ENCODE measurements at places on chromosomes 12 and 14. TPM values are rescaled to one million over a fixed set of nuclear protein-coding genes. Genes with fewer than 3 reads are reported as not detected.

GRCh38 chr12:63525831-63526230 lies 142.5 kb downstream of the DPY19L2 start:
- no peak overlapping the region for H3K27ac ChIP-seq
- no peaks in the 10 kb centered on the region for H3K27me3 ChIP-seq
- no peak overlapping the region for H3K4me3 ChIP-seq
- no peaks in the 10 kb centered on the region for H3K36me3 ChIP-seq

DCTN2 gene
- 136 TPM for polyA plus RNA-seq

KRT72 gene
- polyA plus RNA-seq = 2.0 TPM

STX2 gene
- polyA plus RNA-seq = 18.4 TPM

GRCh38 chr14:93299866-93300265 lies 33.0 kb downstream of the BTBD7 start:
- no peaks in the 10 kb centered on the region for H3K27me3 ChIP-seq
- H3K4me3 ChIP-seq = no peak overlapping the region
- peaks cover 5% of the 10 kb centered on the region for H3K36me3 ChIP-seq
- H3K27ac ChIP-seq = peak overlapping the region; percentile 92

TOMM20L gene
- polyA plus RNA-seq = 0.24 TPM

GRCh38 chr12:98807187-98807586 lies 162.1 kb downstream of the APAF1 start:
- H3K27ac ChIP-seq = no peak overlapping the region
- no peak for DNase-seq
- H3K36me3 ChIP-seq = no peaks in the 10 kb centered on the region
- H3K27me3 ChIP-seq = no peaks in the 10 kb centered on the region
- no peaks in the 10 kb centered on the region for H3K4me1 ChIP-seq

DNA sequence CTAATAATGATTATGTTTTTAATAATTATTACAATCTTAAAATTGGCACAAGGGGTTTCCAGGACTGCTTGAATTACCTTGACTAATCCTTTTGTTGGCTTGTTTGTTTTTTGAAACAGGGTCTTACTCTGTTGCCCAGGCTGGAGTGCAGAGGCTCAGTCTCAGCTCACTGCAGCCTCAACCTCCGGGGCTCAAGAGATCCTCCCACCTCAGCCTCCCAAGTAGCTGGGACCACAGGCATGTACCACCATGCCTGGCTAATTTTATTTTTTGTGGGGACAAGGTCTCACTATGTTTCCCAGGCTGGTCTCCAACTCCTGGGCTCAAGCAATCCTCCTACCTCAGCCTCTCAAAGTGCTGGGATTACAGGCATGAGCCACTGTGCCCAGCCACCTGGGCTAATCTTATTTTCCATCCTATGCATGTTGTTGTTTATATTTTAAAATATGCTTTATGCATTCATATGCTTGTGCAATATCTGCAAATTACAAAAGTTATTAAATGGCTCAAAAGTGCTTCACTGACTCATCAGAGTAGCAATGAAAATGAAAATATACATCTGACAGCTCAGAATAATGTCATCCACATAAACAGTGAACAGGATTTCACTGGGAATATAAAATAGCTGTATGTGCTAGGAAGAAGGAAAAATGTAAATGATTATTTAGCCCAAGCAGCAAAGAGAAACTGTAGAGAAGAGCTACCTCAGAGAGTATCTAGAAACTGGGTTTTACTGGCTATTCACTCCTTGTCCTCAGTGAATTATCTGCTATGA lies 24.8 kb upstream of the PLEKHG6 start:
- DNase-seq = no peak
- H3K27me3 ChIP-seq = no peaks in the 10 kb centered on the region
- H3K27ac ChIP-seq = no peak overlapping the region
- H3K4me1 ChIP-seq = peaks cover 3% of the 10 kb centered on the region

DNA sequence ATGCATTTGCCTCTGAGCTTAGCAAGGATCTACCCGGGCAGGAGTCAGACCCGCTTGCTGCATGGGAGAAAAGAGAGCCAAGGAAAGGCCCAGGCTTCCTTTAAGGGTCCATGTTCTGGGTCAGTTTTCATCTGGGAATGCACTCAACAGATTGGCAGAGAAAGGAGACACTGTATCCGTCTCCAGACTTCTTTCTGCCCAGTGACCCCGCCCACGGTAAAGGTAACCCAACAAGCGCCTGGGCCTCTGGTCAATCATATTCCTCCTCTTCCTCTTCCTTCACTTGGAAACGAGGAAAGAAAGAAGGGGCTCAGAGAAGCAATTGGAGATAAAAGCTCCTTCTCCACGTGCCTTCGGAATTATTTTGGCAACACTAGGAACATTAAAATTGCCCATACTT lies 27.1 kb upstream of the TCP11L2 start:
- H3K27me3 ChIP-seq = no peaks in the 10 kb centered on the region
- peaks cover 11% of the 10 kb centered on the region for H3K4me1 ChIP-seq
- H3K27ac ChIP-seq = no peak overlapping the region
- no peak overlapping the region for H3K4me3 ChIP-seq
- no peak for DNase-seq

DNA sequence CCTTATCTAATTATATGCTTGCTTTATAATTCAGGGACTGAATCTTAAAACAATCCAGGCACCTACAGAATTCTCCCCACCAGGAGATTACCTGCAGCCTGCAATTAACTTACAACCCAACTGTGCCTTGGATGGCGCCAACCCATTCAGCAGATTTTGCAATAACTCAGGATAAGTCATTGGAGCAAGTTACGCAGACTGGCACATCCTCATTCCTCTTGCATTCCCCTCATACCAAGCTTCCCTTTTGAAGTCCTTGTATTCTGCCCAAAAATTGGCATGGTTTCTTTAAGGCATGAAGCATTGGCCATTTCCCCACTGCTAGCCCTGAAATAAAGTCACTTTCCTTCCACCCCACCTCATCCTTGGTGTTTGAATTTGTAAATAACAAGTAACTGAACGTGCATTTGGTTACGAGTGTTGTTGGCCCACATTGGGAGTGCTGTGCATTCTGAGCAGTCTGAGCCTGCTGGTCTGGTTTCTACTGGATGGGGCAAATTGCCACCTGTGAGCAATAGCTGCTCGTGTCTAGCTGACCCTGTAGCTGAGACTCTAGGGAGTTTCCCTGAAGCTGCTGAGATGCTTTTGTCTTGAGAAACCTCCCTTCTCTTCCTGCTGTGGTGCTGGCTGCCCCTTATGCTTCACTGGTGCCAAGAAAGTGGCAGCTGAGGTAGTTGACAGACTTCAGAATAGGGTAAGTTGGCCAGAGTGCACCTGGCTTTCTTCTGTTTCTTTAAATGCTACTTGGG lies 99.2 kb upstream of the SCAF11 start:
- DNase-seq = no peak
- peaks cover 7% of the 10 kb centered on the region for H3K4me1 ChIP-seq
- no peak overlapping the region for H3K27ac ChIP-seq
- no peak overlapping the region for H3K4me3 ChIP-seq
- no peaks in the 10 kb centered on the region for H3K27me3 ChIP-seq

- H3K4me3 ChIP-seq = no peak overlapping the region
- no peak for DNase-seq
- no peaks in the 10 kb centered on the region for H3K4me1 ChIP-seq
- H3K27ac ChIP-seq = no peak overlapping the region
Measured at GRCh38 chr14:89140326-89140725, 276.7 kb downstream of the FOXN3 start.

DNA sequence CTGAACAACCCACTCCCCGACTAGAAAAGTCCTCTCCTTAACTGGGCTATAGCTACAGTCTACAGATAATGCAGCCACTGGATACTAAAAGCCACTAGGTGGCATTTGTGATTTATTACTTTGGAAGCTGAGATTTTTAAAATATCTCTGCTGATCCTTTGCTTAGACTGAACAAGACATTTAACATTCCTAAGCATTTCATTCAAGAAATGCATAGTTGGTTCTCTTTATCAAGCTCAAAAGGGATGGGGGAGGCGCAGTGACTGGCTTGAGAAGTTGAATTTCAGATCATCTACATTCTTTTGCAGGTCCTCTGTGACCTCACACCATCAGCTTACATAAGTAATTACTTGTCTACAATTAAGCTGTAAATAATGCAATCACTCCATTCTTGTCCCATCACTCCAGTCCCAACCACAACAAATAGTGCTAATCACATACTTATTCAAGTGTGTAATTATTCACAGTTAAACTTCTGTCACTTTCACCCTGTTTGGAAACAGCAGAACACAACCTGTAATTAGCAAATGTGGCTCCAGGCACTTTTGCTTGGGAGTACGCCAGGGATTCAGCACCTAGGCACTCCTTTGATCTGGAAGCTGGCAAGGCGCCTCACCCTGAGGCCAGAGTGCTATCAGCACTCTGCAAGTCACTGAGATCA lies 203.6 kb downstream of the NOVA1 start:
- H3K27me3 ChIP-seq = no peaks in the 10 kb centered on the region
- no peaks in the 10 kb centered on the region for H3K36me3 ChIP-seq
- no peak for DNase-seq
- H3K27ac ChIP-seq = no peak overlapping the region

GRCh38 chr14:103742499-103743255 lies 27.1 kb downstream of the ZFYVE21 start:
- peaks cover 14% of the 10 kb centered on the region for H3K4me1 ChIP-seq
- H3K4me3 ChIP-seq = no peak overlapping the region
- H3K36me3 ChIP-seq = peaks cover 70% of the 10 kb centered on the region

- no peaks in the 10 kb centered on the region for H3K4me1 ChIP-seq
- H3K27ac ChIP-seq = no peak overlapping the region
- H3K36me3 ChIP-seq = no peaks in the 10 kb centered on the region
- H3K4me3 ChIP-seq = no peak overlapping the region
- no peak for DNase-seq
Measured at GRCh38 chr14:78455896-78456435, 285.8 kb downstream of the NRXN3 start.

DNA sequence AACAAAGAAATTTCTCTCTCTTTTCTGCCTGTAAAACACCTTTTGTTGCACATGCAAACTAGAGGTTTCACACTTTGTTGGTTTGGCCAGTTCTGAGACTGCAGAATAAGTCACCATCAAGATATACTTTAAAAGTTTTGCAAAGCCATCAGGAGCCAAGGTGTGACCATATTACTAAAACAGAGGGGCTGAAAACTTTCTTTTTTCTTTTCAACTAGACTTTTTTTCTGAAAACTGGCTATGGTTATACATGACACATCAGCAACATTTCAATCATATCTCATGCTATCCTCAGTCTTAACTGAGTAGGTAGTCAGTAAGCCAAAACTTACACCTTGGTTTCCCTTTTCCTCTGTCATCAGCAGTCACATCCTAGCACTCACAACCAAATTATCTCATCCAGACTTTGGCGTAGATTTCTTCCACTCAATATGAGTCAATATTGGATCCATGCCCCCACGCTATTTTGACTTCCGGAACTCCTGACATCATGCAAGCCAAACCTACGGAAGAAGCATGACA lies 4.1 kb upstream of the IFNG start:
- H3K36me3 ChIP-seq = no peaks in the 10 kb centered on the region
- no peaks in the 10 kb centered on the region for H3K27me3 ChIP-seq
- no peaks in the 10 kb centered on the region for H3K4me1 ChIP-seq
- DNase-seq = no peak

HHIPL1 gene
- polyA plus RNA-seq = 0.94 TPM

RILPL2 gene
- polyA plus RNA-seq = 1.7 TPM

DNA sequence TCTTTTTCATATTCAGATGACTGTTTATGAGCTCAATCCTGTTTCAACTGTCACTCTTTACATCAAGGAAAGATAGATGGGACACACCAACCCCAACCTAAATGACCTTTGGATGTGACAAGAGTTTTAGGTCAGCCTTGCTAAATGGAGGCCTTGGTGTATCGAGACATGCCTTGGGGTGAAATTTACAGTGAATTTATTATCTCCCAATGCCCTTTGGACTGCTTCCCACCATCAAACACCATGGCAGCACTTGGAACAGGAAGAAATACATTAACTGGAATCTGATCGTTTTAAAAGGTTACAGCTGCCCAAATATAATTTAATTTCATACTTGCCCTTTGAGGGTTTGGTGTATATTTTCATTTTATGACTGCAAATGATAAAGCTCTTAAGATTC lies 327.6 kb downstream of the SOX5 start:
- H3K27ac ChIP-seq = no peak overlapping the region
- H3K4me3 ChIP-seq = no peak overlapping the region
- H3K27me3 ChIP-seq = no peaks in the 10 kb centered on the region
- no peaks in the 10 kb centered on the region for H3K4me1 ChIP-seq
- H3K36me3 ChIP-seq = no peaks in the 10 kb centered on the region
- DNase-seq = peak; percentile 52

GRCh38 chr12:95057424-95057823 lies 16.0 kb downstream of the NR2C1 start:
- no peaks in the 10 kb centered on the region for H3K27me3 ChIP-seq
- no peak overlapping the region for H3K4me3 ChIP-seq

DNA sequence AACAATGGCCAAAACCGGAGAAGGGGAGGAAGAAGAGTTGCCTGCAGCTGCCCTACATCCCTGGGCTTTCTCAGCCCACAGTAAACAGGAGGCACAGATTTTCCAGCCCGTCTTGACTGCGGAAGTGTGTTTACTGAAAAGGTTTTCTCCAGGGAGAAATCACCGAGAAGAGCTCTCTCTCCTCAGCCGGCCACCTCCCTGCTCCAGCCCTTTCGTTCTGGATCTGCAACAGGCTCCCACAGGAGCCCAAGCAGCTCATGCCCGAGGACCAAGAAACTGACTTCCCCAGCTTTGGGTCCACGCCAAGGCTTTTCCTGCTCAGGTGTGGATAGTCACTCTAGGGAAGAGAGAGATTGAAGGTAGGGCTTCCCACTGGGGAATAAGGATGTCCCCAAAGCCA lies 61.7 kb downstream of the BCL11B start:
- H3K4me1 ChIP-seq = no peaks in the 10 kb centered on the region
- H3K27ac ChIP-seq = no peak overlapping the region
- H3K4me3 ChIP-seq = no peak overlapping the region
- H3K27me3 ChIP-seq = no peaks in the 10 kb centered on the region
- DNase-seq = no peak

GRCh38 chr12:105916760-105917039 lies 222.1 kb downstream of the NUAK1 start:
- DNase-seq = no peak
- no peaks in the 10 kb centered on the region for H3K27me3 ChIP-seq
- H3K4me1 ChIP-seq = no peaks in the 10 kb centered on the region
- no peaks in the 10 kb centered on the region for H3K36me3 ChIP-seq
- no peak overlapping the region for H3K27ac ChIP-seq

- H3K4me3 ChIP-seq = no peak overlapping the region
- no peak overlapping the region for H3K27ac ChIP-seq
- no peaks in the 10 kb centered on the region for H3K4me1 ChIP-seq
Measured at GRCh38 chr12:106519607-106520021, 63.2 kb upstream of the RFX4 start.

GNG2 gene
- polyA plus RNA-seq = 50.6 TPM

All from large intestine (tissue), 12 donors.